ENCODE measurements at places on chromosomes 5 and 9.

- no peak for DNase-seq
Observed at GRCh38 chr9:101427358-101427757, 8.2 kb downstream of the ALDOB start.

DNA sequence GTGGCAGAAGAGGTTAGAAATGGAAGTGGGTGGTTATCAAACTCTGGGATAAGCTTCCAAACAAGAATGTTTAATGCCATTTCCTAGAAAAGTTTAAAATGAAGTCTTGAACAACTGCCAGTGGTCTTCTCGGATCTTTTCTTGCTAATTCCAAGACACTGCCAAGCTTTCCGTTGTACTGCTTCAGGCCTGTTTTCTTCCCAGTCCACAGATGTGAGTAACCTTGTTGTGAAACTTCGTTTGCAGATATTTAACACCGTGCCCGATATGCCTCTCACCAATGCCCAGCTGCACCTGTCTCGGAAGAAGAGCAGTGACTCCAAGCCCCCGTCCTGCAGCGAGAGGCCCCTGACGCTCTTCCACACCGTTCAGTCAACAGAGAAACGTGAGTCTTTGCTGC lies 269.8 kb downstream of the NR3C1 start:
- DNase-seq, result no peak

GRCh38 chr9:19050637-19051591 lies 1.7 kb downstream of the RRAGA start:
- DNase-seq, result no peak

DNA sequence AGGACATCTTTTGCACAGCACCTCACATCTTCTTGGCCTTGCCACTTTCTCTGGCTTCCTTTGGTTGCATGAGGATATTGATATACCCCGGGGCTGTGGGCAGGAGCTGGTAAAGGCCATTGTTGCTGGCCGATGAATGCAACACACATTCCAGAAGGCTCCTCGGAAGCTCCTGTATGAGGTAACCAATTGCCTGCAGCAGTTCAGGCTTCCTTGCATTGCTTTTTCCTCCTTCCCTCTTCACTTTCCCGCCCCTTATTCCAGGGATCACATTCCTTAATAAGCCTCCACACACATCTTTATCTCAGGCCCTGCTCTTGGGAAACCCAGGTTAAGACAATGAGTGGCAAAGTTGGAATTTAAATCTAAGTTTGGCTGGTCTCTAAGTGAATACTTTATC lies 505.4 kb upstream of the CLINT1 start:
- no peak for DNase-seq

GRCh38 chr9:88875400-88876120 lies 115.7 kb upstream of the S1PR3 start:
- DNase-seq, result no peak

DNA sequence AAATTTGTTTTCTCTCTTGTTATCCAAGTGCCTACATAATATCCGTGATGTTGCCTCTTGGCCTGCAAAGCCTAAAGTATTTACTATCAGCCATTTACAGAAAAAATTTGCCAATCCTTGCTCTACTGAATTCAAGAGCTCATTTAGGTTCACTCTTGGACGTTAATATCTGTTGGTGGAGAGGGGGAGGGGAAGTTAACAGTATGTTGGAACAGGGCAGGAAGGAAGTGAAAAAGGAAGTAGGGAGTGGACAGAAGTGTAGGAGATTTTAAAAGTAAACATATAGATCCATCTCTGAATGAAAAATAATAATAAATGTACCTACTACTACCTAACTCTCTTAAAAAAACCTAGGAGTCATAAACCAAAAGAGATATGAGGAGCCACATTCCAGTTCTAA lies 32.8 kb downstream of the ZNF608 start:
- no peak for DNase-seq

GRCh38 chr5:34510002-34510401 lies 146.1 kb upstream of the RAI14 start:
- DNase-seq, result no peak

GRCh38 chr5:157282150-157282549 lies 16.2 kb downstream of the CYFIP2 start:
- DNase-seq, result no peak

DNA sequence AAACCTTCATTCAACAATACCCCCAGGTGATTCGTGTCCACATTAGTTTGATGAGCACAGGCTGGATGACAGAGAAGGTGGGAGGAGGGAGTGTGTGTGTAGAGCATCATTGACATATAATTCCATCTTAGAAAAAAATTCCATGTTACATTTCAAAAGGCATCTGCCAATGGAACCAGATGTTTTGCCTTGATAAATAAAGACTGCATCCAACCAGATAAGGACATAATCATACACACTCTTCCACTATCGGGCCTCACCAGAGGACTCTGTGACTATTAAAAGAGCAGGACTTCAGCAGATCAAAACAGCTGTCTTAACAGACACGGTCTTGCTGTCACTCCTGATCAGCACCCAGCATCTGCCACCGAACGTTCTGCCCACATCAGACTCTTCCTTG lies 96.4 kb upstream of the SPIN1 start:
- no peak for DNase-seq

DNA sequence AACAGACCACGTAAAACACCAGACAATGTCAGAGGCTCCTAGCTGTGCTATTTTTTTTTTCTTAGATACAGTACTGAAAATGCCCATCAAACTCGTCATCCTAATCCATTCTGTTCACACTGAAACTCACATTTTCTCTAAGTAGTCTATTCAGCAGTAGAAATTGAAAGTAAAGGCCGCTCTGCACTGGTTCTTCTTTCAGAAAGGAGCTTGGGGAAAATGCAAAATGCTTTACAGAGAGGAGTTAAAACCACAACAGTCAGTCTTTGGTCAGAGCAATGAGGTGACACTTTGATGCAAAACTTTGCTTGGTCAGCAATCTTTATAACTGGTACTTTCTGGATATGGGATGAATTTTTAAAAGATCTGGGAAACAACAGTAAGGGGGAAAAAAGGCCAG lies 43.8 kb upstream of the SUSD1 start:
- DNase-seq, result peak; percentile 76

GRCh38 chr5:152855441-152855840 lies 450.4 kb upstream of the NMUR2 start:
- no peak for DNase-seq

DNA sequence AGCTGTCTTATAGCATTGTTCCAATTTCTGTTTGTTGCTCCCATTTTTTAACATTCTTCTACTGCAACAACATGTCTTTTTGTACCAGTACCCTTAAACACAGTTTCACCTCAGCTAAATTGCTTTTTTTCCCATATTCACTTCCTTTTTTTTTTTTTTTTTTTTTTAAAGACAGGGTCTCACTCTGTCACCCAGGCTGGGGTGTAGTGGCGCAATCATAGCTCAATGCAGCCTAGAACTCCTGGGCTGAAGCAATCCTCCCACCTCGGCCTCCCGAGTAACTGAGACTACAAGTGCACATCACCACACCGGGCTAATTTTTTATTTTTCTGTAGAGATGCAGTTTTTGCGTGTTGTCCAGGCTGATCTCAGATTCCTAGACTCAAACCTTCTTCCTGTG lies 161.3 kb downstream of the NIPBL start:
- DNase-seq, result no peak

- no peak for DNase-seq
Observed at GRCh38 chr5:41083306-41083705, 12.2 kb upstream of the MROH2B start.

DNA sequence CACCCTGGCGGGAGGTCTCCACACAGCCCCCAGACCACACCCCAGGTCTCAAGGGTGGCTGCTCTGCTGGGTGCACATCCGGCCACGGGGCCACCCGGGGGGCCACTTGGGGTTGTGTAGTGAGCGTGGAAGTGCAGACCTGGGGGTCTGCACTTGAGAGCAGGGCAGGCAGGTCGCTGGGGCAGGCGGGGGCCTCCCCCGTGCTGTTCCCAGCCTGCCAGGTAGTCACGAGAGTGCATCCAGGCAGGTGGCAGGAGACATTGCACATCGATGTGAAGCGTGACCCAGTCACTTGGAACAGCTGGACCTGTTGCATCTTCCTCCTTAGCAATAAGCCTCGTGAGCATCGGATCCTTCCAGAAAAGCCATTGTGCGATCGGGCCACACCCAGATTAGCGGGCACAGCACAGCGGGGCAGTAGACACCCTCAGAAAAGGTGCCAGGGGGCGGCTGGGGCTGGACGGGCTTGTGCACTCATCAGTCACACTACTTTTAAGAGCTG lies 4.8 kb upstream of the ENTPD8 start:
- peak; percentile 58 for DNase-seq

DNA sequence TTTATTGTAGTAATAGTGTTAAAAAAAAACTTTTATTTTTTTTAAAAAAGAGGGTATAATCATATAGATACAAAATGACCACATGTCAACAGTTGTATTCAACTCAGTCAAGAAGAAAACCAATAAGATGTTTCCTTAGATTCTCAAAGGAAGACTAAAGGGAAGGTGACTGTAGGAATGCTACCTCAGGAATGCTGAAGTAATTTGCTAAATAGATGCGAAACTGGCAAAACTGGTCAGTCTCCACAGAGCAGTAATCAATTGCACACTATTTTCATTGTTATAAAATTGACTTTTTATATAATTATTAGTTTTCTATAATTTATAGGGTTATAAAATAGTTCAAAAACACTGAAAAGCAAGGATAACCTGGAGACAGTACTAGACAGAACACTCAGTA lies 204.8 kb downstream of the GABRG2 start:
- DNase-seq, result no peak
